Stimulated activated CD8-positive, alpha-beta memory T cell treated with anti-CD3 and anti-CD28 coated beads, Interleukin-4, amount 100 ng/mL, for 24 hours (primary cell): ENCODE measurements at places on chromosomes 5 and 9.
A peak's percentile ranks its signal among the peaks of the same experiment; 100 is the strongest.

GRCh38 chr5:55324815-55325418 is 17.1 kb downstream of the MTREX start:
- no peak for DNase-seq

GRCh38 chr5:39194466-39195136 is 24.8 kb downstream of the FYB1 start:
- no peak for DNase-seq

DNA sequence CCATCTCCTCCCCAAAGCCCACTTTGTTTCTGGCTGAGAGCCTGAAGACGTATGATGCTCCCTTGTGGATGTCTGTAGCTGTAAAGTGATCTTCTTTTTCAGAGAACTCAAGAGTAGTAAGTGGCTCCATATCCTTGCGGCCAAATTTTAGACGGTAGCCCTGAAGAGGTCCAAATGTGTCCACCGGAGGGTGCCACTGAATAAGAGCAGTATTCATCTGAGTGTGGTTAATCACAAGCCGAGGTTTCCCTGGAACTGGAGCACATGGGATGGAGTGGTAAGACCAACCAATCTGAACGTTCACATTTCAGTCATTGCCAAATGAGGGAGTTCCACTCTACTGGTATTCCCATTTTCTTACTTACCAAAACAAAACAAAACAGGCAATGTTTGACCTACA is 686.5 kb upstream of the DMAC1 start:
- no peak for DNase-seq

DNA sequence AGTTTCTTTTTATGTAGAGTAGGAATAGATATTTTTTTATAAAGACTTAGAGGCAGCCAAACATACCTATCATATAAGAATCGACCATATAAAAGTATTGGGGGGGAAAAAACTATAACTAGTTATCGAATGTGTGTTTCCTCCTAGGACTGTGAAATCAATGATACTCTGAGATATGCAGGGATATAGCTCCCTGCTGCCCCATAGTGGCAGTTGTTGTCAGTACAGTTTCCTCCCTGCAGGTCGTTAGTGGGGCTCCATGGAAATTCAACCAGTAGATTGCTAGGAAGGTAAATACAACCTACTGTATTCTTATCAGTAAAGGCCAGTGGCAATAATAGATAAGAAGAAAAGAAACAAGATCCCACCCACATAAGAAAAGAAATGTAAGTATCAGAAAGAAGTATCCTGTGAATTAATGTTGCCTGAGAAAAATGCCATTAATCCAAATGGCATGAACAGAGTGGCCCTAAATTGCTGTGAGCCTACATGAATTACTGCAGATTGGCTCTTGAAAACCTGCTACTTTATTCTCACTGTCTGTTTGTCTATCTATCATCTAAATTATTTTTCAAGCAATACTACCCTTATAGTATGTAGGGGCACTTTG is 136.9 kb upstream of the FBN2 start:
- DNase-seq = peak; percentile 2

- DNase-seq = no peak
These were observed 92.2 kb upstream of the MAMDC2 start for GRCh38 chr9:69951411-69951810.

GRCh38 chr9:101601904-101602765 is 7.4 kb upstream of the PPP3R2 start:
- DNase-seq = no peak

- DNase-seq = no peak
These were observed 2.5 kb upstream of the GNG10 start for GRCh38 chr9:111658943-111659342.

DNA sequence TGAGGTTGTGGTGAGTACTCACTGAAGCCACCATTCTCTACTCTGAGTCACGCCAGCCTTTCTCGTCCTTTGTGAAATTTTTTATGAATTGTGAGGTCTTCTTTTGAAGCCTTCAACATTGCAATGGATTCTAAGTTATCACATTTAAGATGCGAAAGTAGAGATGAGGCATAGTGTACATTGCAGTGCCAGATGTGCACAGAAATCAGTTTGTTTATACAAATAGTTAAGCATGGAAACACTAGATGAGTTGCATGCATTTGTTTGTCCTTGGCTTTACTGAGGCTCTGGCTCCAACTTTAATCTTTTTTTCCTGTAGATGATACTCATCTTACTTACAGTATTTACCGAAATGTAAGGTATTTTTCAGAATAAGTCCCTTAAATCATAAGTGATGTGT is 453.7 kb upstream of the RIOK2 start:
- no peak for DNase-seq

DNA sequence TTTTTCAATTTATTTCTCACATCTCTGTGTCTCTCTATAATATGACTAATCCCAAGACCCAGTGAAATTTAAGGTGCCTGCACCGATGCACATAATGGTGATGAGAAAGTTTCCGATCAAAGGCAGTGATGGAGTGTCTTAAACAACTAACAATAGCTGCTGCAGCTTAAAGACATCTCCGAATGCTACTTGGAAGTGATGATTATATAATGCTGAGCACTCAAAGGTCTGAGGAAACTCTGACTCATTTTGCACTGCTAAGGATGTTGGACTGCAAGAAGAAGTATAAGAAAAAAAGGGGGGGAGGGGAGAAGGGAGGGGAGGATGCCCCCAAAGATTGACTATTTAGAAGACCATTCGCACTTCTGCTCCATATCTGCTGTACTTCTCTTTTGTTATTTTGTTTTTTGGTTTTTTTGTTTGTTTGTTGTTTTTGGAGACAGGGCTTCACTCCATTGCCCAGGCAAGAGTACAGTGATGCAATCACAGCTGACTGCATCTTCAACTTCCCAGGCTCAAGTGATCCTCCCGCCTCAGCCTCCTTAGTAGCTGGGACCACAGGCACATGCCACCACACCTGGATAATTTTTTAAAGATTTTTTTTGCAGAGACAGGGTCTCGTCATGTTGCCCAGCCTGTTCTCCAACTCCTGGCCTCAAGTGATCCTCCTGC is 192.2 kb downstream of the HSD17B3 start:
- DNase-seq = no peak

- DNase-seq = no peak
These were observed 107.9 kb upstream of the EFNA5 start for GRCh38 chr5:107778647-107779046.

GRCh38 chr9:116928884-116929283 is 241.8 kb downstream of the TRIM32 start:
- DNase-seq = no peak

GRCh38 chr5:27191786-27192510 is 153.6 kb upstream of the CDH9 start:
- DNase-seq = no peak

- no peak for DNase-seq
These were observed 97.1 kb downstream of the ZNF618 start for GRCh38 chr9:113973226-113973625.

- no peak for DNase-seq
These were observed 18.5 kb upstream of the UGT3A1 start for GRCh38 chr5:36009698-36010097.

DNA sequence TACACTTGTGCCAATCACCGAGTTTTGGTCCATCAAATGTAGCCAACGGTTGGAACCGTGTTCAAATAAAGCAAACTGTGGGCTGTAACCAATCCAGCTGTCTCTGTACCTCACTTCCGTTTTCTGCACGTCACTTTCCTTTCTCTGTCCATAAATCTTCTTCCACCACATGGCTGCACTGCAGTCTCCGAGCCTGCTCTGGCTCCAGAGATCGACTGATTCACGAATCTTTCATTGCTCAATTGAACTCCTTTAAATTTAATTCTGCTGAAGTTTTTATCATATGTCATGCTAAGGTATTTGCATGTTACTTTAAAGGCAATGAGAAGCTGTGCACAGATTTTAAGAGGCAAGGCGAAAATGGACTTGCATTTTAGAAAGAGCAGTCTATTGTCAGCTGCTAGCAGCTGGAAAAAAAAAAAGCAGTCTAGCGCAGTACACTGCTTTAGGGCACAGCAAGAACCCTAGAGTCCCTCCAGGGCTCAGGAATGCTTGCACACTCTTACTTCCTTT is 13.2 kb downstream of the TTC39B start:
- DNase-seq = no peak

DNA sequence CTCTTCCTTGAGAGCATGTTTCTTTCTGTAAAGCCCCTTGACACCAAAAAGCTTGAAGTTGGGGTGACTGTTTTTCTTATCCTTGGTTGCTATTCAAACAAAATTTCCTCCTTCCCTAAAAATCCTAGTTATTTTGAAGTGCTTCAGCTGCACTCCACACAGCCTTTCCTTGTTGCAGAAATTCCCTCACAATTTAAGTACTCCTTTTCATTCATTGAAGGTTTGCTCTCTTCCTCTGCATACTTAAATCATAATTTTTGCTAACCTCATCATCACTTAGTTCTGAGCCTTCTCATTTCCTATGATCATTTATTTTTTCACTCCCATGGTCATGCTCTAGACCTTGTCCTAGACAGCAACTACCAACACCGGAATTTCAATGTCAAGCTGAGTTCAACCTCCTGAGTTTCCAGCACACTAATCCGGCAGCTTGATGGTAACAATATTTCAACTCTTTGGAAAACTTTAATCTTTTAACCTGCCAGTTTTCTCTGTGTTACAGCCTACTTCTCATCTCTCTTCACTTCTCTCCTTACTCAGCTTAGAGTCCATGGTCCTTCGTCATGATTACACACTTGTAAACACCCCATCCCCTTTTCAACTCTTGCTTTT is 78.7 kb upstream of the ACTBL2 start:
- no peak for DNase-seq

GRCh38 chr9:75739884-75740611 is 150.4 kb upstream of the PCSK5 start:
- DNase-seq = no peak

DNA sequence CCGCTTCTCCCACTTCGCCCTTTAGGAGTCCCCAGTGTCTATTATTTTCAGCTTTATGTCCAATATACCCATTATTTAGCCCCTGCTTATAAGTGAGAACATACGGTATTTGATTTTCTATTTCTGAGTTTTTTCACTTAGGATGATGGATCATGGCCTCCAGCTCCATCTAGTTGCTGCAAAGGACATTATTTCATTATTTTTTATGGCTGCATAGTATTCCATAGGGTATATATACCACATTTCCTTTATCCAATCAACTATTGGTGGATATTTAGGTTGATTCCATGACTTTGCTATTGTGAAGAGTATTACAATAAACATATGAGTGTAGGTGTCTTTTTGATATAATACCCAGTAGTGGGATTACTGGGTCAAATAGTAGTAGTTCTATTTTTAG is 162.9 kb downstream of the FER start:
- no peak for DNase-seq
